Right renal cortex interstitium (tissue), 3 donors: ENCODE measurements at places on chromosomes 6 and 20. TPM values are rescaled to one million over a fixed set of nuclear protein-coding genes. Genes with fewer than 3 reads are reported as not detected.

- no peak for DNase-seq
Observed at GRCh38 chr6:157563611-157564284, 182.8 kb downstream of the ZDHHC14 start.

DNA sequence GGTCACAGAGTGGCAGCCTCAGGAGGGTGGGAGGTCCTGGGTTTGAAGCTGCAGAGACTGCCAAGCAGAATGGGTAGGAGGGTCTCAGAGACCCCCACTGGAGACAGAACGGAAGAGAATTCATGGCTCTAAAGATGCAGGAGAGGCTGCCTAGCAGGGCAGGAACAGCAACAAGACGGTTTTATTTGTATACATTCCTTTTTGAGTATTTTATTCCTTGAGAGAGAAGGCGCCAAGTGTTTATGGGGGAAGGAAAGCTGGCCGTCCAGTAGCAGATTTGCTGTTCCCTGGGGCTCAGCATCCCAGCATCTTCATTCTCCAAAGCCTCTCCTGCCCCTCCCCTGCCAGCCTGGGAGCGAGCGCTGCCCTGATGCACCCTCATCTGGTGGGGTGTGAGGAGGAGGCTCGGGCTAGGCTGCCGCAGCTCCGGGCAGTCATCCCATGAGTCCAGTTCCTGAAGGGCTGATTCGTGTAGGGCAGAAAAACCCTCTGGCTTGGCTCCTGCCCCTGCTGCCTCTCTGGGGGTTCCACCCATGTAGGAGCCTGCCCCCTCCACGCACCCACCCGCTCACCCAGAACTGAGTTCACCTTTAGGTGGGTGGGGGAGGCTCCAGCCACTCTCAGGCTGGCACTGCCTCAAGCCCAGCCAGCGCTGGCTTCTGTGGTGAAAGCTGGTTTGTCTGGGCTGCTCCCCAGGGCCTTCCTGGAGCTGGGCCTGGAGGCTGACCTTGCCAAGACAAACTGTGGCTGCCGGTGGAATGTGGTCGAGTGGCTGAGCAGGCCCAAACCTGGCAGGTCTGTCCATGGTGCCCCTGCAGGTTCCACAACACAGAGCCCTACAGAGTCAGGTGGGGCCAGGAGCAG lies 32.4 kb downstream of the CPXM1 start:
- DNase-seq = no peak

Gene SAPCD1
- 2.1 TPM for polyA plus RNA-seq

Gene CST5
- polyA plus RNA-seq = 0.47 TPM

DNA sequence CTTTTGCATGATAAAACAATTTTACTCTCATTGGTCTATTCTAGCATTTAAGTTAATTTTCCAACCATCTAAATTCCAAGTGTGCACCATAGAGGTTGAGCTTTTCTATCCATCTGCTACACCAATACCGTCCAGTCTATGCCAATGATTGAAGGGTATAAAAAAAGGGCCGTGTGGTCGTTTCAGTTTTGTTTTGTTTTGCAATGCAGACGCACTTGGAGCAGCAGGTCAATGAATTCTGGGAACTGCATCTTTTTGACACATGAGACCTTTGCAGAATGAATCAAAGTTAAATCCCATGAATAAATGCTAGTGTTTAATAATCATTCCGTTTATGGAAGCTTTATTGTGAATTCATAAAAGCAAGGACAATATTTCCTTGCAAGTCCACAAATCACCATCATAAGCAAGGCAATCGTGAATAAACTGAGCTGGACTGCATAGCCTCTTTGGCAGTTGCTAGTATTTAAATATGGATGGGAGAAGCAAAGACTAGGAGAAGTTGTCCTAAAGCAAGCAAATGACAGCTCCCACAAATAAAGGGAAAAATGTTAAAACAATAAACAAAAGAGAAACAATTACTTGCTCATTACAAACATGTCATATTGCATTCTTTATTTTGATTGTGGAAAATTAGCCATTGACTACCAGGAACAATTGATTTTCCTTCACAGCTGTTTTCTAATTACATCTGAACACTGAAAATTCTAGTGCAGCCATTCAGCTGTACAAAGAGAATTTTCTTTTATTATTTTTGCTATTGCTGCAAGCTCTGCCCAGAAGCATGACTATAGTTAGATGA lies 649.7 kb upstream of the GJE1 start:
- DNase-seq = no peak

Gene CST7
- 0.12 TPM for polyA plus RNA-seq

GRCh38 chr6:137309078-137309762 lies 90.0 kb upstream of the IFNGR1 start:
- DNase-seq = no peak

GRCh38 chr6:105179244-105180065 lies at the start of gene POPDC3:
Gene POPDC3 (minus strand): TSS chr6:105180014. CDS start chr6:105161909, 18,105 bp downstream.
- DNase-seq = no peak
